ENCODE measurements at places on chromosomes 2 and 18. TPM values are rescaled to one million over a fixed set of nuclear protein-coding genes. Genes with fewer than 3 reads are reported as not detected.

GRCh38 chr2:31526946-31527732, 53.6 kb downstream of the SRD5A2 start:
- DNase-seq: no peak

- DNase-seq: no peak
Measured at GRCh38 chr18:9612215-9612830, 2.0 kb downstream of the PPP4R1 start.

GRCh38 chr2:98759827-98760625, 29.1 kb upstream of the MGAT4A start:
- no peak for DNase-seq

CPS1 gene
- 5.5 TPM for total RNA-seq

GRCh38 chr2:66581339-66582103, 146.6 kb downstream of the MEIS1 start:
- DNase-seq: peak; percentile 84

- no peak for DNase-seq
Measured at GRCh38 chr2:45605116-45605515, 6.0 kb downstream of the SRBD1 start.

DNA sequence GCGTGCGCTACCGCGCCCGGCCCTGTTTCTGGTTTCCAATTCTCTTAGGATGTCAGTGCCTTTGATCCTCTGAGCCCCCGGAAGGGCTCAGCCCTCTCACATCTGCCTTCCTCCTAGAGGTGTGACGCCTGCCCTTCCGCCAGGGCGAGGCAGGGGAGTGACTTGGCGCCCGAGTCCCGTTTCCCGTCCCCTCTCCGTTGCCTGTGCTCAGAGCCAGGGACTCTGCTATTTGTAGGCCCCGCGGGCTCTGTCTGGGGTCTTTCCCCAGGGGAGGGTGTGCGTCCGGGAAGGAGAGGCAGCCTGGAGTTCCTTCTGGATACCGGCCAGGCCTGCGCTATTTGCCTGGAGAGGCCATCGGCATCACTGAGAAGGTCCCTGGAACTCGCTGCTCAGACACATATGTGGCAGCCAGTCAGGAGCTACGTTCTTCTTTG, 103.7 kb upstream of the TAF1B start:
- DNase-seq: peak; percentile 92
